ENCODE measurements at places on chromosomes 2 and 18.
A peak's percentile ranks its signal among the peaks of the same experiment; 100 is the strongest.

DNA sequence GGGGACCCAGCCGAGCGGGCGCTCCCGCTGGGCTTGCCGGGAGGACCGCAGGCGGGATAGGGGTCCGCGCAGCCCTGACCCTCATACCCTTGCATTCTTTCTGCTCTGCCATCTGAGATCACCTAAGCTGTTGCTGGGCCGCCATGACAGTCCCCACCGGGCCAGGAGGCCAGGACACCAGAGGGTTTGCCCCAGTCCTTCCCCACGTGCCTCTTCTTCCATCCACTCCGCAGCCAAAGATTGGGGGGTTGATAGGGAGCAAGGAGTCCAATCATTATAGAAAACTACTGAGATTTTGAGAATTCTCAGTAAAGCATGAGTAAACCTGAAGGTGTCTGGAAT lies 453 bp upstream of the GRB14 start:
- DNase-seq = peak; percentile 2

DNA sequence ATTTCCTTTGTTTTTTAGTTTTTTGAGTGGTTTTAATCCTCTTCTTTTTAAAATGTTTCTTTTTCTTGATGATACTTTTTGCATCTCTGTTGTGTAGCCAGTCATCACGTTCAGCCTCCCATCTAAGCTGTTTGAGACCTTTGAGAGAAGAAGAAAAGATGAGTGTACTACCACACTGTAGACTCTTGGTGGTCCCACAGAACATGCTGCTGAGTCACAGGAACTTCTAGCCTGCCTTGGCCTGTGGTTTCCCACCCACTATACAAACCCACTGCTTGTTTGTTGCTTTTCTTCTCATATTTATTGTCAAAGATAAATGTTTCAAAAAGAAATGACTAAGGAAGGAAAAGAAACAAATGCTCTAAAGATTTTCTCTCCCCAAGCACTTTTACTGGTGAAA lies 5.5 kb downstream of the CEBPZOS start:
- DNase-seq = peak; percentile 12

GRCh38 chr18:38257661-38258060 lies 692.1 kb upstream of the CELF4 start:
- no peak for DNase-seq

DNA sequence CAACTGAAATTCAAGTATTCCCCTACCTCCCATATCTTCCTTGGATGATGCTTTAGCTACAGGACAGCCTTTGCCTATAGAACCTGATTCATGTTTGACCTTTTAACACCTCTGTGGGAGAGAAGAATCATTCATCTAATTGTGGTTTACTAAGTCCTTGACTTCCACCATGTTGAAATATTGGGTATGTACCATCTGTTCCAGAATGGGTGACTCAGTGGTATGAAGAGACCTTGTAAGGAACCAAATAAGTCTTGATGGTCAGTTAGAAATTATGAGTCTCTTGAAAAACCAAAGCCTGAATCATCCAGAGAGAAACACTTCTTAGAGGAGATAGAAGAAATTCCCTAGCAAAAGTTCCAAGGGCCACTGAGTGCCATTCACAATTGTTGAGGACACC lies 27.5 kb downstream of the STAMBP start:
- DNase-seq = peak; percentile 78

- DNase-seq = no peak
Observed at GRCh38 chr2:71862921-71863320, 284.7 kb downstream of the CYP26B1 start.
